ENCODE measurements at places on chromosomes 4 and X.

DNA sequence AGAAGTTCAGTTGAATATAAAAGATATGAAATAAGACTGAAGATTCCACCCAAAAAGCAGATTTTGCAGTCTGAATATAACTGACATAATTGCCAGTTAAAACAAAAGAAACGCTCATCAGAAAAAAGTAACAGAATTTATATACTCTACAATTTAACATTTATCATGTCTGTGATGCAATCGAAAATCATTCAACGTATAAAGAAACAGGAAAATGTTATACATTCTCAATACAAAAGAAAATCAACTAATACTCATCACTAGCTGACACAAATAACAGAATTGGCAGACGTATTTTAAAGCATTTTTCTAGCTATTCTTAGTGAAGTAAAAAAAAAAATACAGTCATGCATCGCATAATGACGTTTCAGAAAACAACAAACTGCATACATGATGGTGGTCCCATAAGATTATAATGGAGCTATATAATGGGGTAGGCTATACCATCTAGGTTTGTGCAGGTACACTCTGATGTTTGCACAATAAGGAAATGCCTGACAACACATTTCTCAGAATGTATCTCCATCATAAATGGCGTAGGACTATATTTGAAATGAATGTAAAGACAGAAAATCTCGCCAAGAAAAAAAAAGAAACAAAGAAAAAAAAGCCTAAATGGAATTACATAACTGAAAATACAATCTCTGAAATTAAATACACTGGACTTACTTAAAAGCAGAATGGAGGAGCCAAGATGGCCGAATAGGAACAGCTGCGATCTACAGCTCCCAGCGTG lies 34.3 kb downstream of the OR13H1 start:
- DNase-seq, result no peak

DNA sequence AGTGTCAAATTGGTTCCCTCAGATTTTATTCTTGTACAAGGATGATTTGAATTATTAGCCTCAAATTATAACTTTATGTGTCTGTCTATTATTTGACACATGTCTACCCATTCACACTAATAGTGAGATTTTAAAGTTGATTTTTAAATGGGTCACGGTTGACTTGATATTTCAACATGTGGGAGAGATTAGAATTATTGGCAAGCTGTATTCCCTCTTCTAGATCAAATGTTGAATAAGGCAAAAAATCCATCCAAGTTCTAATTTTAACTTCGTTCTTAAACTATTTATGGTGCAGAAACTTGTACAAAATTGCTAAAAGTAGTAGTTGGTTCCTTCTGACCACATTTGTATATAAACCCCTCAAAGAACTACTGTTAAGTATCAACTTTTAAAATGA lies 1498.0 kb downstream of the STIM2 start:
- DNase-seq, result no peak

GRCh38 chr4:7315935-7316334 lies 118.8 kb downstream of the PSAPL1 start:
- no peak for DNase-seq

DNA sequence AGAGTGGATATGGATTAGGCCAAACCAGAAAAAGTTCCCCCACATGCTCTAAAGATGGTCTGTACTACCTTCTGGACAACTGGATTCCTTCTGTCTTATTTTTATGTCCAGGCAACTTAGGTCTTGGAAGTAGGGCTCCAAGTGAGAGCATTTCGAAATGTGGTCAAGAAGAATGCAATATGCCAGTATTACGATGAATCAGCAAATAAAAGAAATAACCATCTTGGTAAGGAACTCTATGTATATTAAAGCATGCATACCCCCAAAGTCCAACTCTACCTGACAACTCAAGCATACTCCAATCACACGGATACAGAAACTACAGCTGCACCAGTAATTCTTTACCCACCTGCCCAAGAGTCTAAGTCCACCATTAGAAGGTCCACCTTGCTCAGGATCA lies 234.5 kb downstream of the HNRNPD start:
- no peak for DNase-seq

DNA sequence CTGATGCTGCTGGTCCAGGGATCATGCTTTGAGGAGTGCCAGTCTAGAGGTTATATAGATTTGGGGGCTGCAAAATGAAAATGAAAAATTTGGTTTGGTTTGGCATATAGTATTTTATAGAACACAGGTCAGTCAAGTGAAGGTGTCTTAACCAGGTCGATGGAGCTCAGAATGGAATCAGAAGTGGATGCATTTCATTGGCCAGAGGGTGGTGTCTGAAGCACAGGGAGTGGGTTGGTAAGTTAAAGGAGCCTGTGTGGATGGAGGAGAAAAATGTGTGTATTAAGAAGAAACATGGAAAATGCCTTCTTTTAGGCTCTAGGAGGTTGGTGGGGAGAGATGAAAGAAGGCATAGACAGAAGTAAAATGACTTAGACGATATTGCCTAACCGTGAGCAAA lies 8.6 kb downstream of the GALNT7 start:
- no peak for DNase-seq

DNA sequence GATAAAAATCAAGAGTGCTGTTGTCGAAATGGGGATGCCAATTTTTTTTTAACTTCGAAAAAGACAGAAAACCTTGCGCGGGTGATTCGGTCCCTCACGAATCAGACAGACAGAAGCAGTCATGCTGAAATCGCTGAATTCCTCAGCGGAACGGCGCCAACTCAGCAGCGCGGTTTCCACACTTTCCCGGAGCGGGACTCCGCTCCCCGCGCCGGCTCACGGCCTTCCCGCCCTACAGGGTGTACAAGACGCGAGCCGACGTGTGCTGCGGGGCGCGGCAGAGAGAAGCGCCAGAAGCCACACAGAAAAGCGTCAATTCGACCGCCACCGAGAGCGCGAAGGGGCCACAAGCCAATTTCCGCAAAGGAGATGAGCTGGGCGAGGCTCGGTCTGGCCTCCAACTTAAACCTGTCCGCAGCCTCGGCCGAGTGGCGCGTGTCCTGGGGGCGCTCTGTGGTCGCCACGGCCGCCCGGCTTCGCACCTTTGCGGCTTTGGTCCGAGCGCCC lies 1.3 kb downstream of the NEXMIF start:
- no peak for DNase-seq

GRCh38 chrX:19728915-19729314 lies 158.5 kb downstream of the SH3KBP1 start:
- no peak for DNase-seq

GRCh38 chrX:32280489-32280888 lies 930.9 kb downstream of the DMD start:
- DNase-seq, result no peak

GRCh38 chr4:7461230-7461629 lies 26.5 kb upstream of the PSAPL1 start:
- DNase-seq, result no peak

GRCh38 chrX:87067795-87068369 lies 449.7 kb upstream of the KLHL4 start:
- DNase-seq, result no peak

GRCh38 chrX:129736491-129736890 lies 2.3 kb upstream of the XPNPEP2 start:
- no peak for DNase-seq

DNA sequence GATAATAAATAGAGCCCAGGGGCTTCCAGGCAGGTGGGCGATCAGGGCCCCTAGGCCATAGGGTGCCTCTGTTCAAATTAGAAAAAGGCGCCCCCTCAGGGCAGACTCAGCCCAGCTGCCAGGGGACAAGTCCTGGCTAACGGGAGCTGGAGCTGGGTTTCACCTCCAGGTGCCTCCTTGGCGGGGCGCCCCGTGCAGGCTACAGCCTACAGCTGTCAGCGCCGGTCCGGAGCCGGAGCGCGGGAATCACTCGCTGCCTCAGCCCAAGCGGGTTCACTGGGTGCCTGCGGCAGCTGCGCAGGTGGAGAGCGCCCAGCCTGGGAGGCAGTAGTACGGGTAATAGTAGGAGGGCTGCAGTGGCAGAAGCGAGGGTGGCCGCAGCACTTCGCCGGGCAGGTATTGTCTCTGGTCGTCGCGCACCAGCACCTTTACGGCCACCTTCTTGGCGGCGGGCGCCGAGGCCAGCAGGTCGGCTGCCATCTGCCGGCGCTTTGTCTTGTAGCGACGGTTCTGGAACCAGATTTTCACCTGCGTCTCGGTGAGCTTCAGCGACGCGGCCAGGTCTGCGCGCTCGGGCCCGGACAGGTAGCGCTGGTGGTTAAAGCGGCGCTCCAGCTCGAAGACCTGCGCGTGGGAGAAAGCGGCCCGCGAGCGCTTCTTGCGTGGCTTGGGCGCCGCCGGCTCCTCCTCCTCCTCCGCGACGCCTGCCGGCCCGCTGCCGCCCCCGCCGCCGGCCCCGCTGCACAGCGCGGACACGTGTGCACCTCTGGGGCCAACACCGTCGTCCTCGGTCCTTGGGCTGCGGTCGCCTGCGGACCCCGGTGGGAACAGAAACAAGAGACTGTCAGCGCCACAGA lies 2.4 kb downstream of the NKX3-2 start:
- DNase-seq, result no peak

Data from stimulated activated CD8-positive, alpha-beta memory T cell treated with anti-CD3 and anti-CD28 coated beads, Interleukin-4, amount 100 ng/mL, for 4 hours (primary cell).